ENCODE measurements at places on chromosomes 6 and 20. TPM values are rescaled to one million over a fixed set of nuclear protein-coding genes. Genes with fewer than 3 reads are reported as not detected.

Gene IPCEF1
- total RNA-seq: 0.11 TPM

Gene TTLL9
- total RNA-seq: under 0.01 TPM

Gene OPN5
- not detected for total RNA-seq

Gene BMP6
- 2.1 TPM for total RNA-seq

Gene ZSCAN26
- 14.7 TPM for total RNA-seq

Gene SEC23B
- 67.1 TPM for total RNA-seq

Gene DACT2
- total RNA-seq: 0.65 TPM

Gene CTAGE9
- total RNA-seq: 0.11 TPM

Gene CST5
- total RNA-seq: not detected

Gene CD109
- 181 TPM for total RNA-seq

Gene PACRG
- total RNA-seq: 0.79 TPM

Gene FAM83C
- 0.33 TPM for total RNA-seq

Gene GSTA2
- not detected for total RNA-seq

Gene BTNL2
- not detected for total RNA-seq

Gene LY6G6F
- total RNA-seq: not detected

Gene TEAD3
- 47.5 TPM for total RNA-seq

Gene GATA5
- total RNA-seq: not detected

Gene SRMS
- total RNA-seq: not detected

Gene MOXD1
- total RNA-seq: 71.0 TPM

Gene MUC22
- total RNA-seq: not detected

Gene RAET1L
- 0.22 TPM for total RNA-seq

Gene CASS4
- total RNA-seq: 1.5 TPM

Gene RRAGD
- total RNA-seq: 0.54 TPM

Gene LIN28B
- under 0.01 TPM for total RNA-seq

Gene CD164
- total RNA-seq: 162 TPM

Gene HCK
- total RNA-seq: not detected

Gene RBBP8NL
- 2.4 TPM for total RNA-seq

Gene HSPA1L
- total RNA-seq: 1.6 TPM

Gene LKAAEAR1
- not detected for total RNA-seq

Gene CLPSL1
- not detected for total RNA-seq

Gene ZNF831
- total RNA-seq: not detected

Gene UQCC2
- 7.9 TPM for total RNA-seq

Gene TRAPPC3L
- not detected for total RNA-seq

Gene MMP24
- 1.7 TPM for total RNA-seq

Gene COL19A1
- total RNA-seq: 0.11 TPM

Gene PSORS1C1
- total RNA-seq: 41.2 TPM

Gene CFAP61
- 0.79 TPM for total RNA-seq

Gene SLC24A3
- 0.11 TPM for total RNA-seq

Gene TOP1
- 5.0 TPM for total RNA-seq

Gene CRISP2
- total RNA-seq: not detected

Gene ACSS1
- total RNA-seq: 4.7 TPM

Gene GPX6
- total RNA-seq: not detected

Gene BACH2
- 2.1 TPM for total RNA-seq

Gene SLC35F1
- total RNA-seq: under 0.01 TPM

Gene NRN1
- not detected for total RNA-seq

Gene ADTRP
- 2.0 TPM for total RNA-seq

All from placental epithelial cell (primary cell).